Right hindlimb (tissue), 1 donor: ENCODE measurements at places on chromosomes 16 and 17.

DNA sequence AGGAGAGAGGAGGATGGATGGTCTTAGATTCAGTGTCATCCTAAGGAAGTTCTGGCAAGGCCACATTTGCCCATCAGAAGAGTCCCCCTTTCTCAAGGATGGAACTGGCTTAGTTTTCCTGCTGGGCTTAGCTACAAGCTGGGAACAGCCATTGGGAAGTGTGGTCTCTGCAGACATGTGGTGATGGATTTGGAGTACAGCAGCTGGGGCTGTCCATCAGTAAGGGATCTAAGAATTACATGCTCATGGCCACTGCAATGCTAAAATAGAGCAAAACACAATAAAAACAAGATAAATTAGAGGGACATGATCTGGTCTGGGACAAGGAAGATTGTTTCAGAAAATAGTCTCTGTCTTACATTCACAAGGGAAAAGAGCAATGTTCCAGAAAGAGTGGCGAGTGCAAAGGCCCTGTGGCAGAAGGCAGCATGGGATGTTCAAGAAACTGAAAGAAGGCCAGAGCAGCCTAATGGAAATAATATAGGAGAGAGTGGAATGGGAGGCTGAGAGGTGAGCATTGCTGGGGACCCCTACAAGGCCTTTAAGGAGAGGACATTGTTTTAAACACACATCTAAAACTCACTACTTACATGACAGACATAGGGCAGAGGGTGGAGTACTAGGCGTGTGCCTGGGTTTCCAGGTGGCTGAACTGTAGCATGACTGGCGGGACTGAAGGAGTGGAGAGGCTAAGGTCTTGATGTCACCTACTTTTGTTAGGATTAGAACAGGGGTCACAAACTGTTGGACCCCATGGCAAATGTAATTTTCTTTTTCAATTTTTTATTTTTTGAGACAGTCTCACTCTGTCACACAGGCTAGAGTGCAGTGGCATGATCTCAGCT is 17.0 kb upstream of the TOX3 start:
- DNase-seq, result no peak

DNA sequence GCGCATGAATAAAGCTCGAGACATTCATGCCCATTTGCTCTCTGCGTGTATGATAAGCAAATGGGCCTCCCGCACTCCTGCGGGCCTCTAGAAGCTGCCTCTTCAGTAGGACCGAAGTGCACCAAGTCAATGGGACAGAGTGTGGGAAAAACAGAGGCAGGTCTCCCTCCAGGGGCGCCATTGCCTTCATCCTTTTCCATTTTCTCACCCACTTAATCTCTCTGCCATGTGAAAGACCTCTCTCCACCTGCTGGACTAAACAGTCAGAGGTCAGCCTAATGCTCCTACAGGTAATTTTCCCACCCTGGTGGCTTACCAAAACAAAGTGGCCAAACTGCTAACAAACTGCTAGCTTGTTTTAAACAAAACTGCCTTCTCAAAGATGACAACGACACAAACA is 210.9 kb downstream of the ZFHX3 start:
- DNase-seq, result no peak

DNA sequence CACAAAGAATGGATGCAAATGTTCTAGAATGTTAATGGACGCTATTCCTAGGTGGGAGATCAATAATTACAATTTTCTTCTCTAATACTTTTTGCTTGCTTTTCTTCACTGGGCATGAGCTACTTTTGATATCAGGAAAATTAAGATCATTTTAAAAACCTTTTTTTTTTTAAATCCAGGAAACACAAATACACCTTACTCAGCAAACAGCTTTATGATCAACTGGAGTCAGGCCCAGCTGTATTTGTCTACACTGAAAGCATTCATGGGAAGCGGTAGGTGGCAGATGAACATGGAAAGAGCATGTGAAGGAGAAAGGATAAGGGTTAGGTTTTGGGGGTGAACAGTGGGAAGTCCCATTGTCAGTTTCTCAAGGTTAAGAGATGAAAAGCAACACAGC is 97.8 kb downstream of the WDR59 start:
- no peak for DNase-seq

- DNase-seq, result no peak
Observed at GRCh38 chr17:48162946-48163506, 55.5 kb downstream of the SNX11 start.

GRCh38 chr17:70295731-70296130 is 126.4 kb downstream of the KCNJ2 start:
- no peak for DNase-seq

GRCh38 chr16:54724346-54724925 is 206.2 kb upstream of the IRX5 start:
- no peak for DNase-seq

- DNase-seq, result no peak
Observed at GRCh38 chr17:55420067-55420775, 1.4 kb downstream of the MMD start.

DNA sequence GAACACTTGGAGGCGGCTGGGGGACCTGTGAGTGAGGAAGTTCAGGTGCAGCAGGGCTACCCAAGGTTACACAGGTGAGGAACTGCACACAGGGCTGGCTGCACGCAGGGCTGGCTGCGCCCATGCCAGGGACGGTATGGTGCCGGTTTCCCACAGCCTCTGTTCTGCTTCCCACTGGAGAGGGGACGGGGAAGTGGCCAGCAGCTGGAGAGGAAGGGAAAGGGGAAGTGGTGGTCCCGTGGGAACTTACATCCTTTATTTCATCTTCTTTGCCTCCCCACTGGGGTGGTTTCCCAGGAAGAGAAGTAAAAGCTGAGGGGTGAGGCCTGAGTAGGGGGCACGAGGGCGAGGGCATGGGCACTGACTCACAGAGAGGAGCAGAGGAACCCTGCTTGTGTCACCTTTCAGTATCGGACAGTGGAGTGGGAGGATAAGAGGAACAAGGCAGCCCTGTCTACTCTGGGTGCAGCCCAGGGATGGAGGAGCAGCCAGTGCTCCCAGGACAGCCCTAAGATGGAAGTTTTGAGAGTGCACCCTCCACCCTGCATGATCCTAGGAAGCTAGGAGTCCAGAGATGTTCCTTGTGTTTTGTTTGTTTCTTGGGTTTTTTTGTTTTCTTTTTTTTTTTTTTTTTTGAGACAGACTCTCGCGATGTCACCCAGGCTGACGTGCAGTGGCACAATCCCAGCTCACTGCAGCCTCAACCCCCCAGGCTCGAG is 25.5 kb upstream of the CDH1 start:
- no peak for DNase-seq

GRCh38 chr16:85348065-85348840 is 236.0 kb upstream of the CIBAR2 start:
- no peak for DNase-seq

DNA sequence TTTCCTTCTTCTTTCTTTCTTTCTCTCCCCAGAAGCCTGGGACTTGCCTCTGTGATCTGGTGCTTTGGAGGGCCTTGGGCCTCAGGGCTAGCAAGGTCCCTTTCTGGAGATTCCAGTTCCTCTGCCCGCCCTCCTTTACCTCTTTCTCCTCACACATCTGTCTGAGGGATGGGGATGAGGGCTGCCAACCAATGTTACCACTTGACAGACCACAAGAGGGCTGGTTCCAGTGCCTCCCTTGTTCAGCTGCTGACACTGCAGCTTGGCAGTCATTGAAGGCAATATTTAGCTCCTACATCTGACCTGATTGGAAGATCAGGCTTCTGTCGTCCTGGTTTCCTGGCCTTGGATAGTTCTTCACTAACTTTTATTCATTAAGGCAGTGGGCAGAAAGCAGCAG is 3.6 kb upstream of the ZNF652 start:
- DNase-seq, result no peak

- DNase-seq, result no peak
Observed at GRCh38 chr17:63931981-63932561, at the start of gene CD79B. TSS of gene CD79B (minus strand) at chr17:63932331. CDS start at chr17:63932261, 70 bp downstream.

GRCh38 chr17:44589316-44590071 is 32.2 kb downstream of the FZD2 start:
- DNase-seq, result no peak

DNA sequence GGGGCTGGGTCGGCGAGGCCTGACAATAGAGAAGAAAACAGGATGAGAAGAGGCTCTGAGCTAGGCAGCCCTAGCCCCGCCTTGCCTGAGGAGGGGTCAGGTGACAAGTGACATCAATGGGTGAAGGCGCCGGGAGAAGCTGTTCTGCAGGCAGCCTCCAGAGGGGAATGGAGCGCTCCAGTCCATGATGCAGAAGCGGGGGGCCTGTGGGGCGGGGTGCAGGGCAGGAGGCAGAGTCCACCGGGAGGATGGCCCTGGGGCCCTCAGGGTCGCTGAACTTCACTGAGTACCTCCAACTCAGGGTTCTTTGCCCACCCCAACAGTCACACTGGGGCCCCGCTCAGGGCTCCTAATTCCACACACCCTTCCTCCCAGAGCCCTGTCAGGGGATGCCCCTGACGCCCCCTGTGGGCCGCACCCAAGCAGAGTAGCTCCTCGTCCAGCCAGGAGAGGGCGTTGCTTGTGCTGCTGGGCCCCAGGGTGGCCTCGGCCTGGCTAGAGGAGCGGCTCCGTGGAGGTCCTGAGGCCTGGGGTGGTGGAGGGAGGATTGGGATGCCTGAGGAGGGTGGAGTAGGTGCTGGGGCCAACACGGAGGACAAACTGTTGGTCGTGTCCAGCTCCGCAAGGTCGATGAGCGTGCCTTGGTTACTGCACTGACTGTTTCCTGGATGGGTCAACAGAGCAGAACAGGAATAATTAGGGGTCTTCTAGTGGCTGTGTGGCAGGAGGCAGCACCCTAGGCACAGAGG is 20.8 kb downstream of the GGA3 start:
- DNase-seq, result no peak

- DNase-seq, result peak; percentile 84
Observed at GRCh38 chr16:31085873-31086628, 2.7 kb downstream of the PRSS53 start.

DNA sequence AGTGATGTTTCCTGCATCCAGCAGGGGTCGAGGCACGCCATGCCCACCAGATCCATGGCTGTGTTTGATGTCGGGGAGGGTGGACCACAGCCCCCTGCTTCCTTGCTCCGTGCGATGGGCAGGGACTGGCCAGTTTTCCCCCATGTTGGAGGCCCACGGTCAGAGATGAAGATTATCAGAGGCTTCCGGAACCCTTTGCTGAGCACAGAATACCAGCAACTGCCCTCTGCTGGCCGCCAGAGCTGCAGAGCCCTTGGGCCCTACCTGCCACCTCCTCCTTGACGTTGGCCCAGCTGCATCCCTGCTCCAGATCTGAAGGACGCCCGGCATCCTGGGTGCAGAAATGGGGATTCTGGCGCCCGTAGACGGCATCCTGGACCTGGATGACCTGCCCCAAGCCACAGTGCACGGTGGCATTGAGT is 23.7 kb upstream of the BCO1 start:
- DNase-seq, result no peak

GRCh38 chr17:57521606-57522005 is 223.5 kb downstream of the CCDC182 start:
- no peak for DNase-seq

- DNase-seq, result no peak
Observed at GRCh38 chr16:81524382-81524781, 79.8 kb downstream of the CMIP start.

GRCh38 chr17:68197091-68197996 is 50.5 kb upstream of the AMZ2 start:
- peak; percentile 41 for DNase-seq

GRCh38 chr17:14805348-14805747 is 459.8 kb downstream of the PMP22 start:
- no peak for DNase-seq

DNA sequence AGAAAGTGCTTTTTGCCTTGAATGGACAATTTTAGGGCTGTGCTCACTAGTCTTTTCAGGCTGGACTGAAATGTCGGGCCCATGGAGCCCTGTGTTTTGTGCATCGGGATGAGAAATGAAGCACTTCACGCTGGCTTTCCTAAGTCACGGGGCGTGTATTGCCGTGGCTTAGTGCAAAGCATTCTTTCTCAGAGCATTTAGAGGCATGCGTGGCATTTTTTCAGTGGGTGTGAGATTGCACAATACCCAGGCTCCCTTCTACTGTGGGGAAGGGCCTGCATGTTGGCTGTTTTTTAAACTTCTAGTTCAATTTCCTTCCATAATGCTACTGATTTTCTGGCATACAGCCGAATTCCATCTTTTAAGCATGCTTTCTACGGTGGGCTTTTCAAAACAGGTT is 12.6 kb upstream of the POLR3E start:
- DNase-seq, result no peak

DNA sequence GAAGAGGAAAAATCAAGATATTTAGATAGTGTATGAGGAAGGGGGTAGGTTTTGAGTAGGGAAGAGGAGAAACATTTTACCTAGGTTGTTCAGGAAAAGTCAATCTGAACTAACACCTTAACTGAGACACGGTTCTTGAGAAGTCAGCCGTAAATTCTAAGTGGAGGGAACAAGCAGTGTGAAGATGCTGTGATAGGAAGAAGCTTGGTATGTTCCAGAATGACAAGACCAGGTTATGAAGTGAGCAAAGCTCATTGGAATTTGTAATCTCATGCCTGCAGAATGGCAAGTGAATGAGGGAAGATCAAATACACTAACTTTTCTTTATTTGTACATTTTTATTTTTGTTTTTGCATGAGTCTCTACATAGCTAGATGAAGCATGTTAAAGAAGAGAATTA is 307.6 kb downstream of the ZFHX3 start:
- no peak for DNase-seq

DNA sequence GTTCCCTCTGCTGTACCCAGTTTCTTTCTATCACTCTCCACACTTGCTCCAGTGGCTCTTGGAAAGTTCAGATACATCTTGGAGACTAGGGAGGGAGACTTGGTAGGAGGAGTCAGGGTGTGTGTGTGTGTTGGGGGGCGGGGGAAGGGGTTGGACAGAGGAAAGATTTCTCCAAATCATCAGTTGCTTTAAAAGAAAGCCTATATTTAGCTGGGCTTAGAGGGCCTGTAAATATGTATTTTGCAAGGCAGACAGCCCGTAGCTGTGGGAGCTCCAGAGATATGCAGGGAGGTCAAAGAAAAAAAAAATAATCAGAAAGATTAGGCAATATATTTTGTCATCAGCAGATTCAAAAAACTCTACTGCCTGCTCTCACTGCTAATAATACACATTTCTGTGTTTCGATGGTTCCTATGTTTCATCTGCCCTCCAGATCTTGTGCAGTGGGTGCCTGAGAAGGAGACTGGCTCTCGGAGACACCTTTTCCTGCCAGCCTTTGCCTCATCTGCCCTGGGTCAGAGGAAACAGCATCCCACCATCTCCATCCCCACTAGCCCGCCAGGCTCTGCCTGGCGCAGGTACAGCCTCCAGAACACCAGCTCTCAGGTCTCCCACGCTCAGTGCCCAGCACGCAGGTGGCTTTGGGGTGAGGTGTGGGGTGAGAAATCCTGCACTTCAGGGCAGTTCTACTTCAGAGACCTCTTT is 4.8 kb upstream of the PPP1R9B start:
- peak; percentile 78 for DNase-seq
